ENCODE measurements at places on chromosomes 4 and X. TPM values are rescaled to one million over a fixed set of nuclear protein-coding genes. Genes with fewer than 3 reads are reported as not detected.
A peak's percentile ranks its signal among the peaks of the same experiment; 100 is the strongest.

SPANXC gene
- not detected for total RNA-seq

CFAP299 gene
- total RNA-seq: not detected

ZNF630 gene
- total RNA-seq: 2.6 TPM

GRCh38 chr4:73387552-73387951 lies 16.5 kb upstream of the ALB start:
- no peak for DNase-seq
- H3K27ac ChIP-seq: no peak overlapping the region
- no peaks in the 10 kb centered on the region for H3K4me1 ChIP-seq
- H3K4me3 ChIP-seq: no peak overlapping the region

GRCh38 chr4:147683188-147683591 lies 773 bp downstream of the PRMT9 start:
- no peak for DNase-seq
- H3K36me3 ChIP-seq: peaks cover 23% of the 10 kb centered on the region
- peak overlapping the region; percentile 59 for H3K27ac ChIP-seq
- H3K27me3 ChIP-seq: no peaks in the 10 kb centered on the region

DNA sequence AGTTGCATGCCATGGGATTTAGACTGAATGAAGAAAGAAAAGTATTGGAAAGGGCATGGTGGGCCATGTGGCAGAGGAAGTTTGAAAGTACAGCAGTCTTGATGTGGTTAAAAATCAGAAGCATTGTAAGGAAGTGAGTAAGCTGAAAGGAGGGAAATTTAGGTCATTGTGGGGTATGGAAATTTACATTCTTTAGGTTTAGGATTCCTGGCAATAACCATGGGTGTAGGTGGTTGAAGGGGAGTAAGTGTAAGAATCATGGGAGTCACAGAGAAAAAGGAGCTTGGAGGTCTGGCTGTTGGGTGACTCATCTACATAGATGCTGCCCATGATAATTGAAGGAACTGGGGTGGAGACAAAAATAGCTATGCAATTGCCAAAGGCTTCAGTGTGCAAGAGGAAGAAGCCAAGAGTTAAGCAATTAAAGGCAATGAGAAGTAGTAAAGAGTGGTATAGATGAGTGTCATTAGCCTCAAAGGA lies 243.8 kb upstream of the LDB2 start:
- no peaks in the 10 kb centered on the region for H3K4me1 ChIP-seq
- no peak overlapping the region for H3K4me3 ChIP-seq
- no peak overlapping the region for H3K27ac ChIP-seq
- no peaks in the 10 kb centered on the region for H3K36me3 ChIP-seq
- no peak for DNase-seq

DNA sequence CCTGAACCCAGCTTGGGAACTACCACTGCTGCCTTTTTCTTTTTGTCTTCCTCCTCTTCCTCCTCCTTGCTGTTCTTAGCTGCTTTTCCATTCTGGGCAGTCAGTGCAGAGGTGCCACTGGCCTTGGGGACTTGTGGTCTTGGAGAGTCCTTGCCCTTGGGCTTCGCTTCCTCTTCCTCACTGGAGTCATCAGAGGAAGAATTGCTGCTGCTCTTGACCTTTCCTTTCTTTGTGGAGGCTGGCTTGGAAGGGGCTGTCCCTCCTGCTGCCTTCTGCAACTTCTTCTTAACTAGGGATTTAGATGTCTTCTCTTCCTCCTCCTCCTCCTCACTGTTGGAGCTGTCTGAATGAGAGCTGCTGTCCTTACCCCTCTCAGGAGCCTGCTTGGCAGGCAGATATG lies 53.2 kb downstream of the FAM9B start:
- DNase-seq: no peak
- no peak overlapping the region for H3K27ac ChIP-seq
- H3K36me3 ChIP-seq: no peaks in the 10 kb centered on the region

DNA sequence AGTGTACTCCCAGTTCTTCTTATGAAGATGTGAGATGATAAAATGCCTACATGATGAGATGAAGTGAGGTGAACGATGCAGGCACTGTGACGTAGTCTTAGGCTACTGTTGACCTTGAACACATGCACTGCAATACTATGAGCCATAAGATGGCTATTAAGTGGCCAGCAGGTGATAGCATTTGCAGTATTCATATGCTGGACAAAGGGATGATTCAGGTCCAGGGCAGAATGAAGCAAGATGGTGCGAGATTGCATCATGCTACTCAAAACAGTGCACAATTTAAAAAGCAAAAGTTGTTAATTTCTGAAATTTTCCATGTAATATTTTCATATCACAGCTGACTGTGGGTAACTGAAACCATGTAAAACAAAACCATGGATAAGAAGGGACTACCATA lies 781.4 kb downstream of the PCDH18 start:
- H3K27ac ChIP-seq: no peak overlapping the region
- no peaks in the 10 kb centered on the region for H3K4me1 ChIP-seq
- no peaks in the 10 kb centered on the region for H3K27me3 ChIP-seq
- no peak overlapping the region for H3K4me3 ChIP-seq
- H3K36me3 ChIP-seq: no peaks in the 10 kb centered on the region

- H3K27me3 ChIP-seq: no peaks in the 10 kb centered on the region
- H3K4me1 ChIP-seq: peaks cover 9% of the 10 kb centered on the region
- no peak overlapping the region for H3K27ac ChIP-seq
- no peak for DNase-seq
- H3K36me3 ChIP-seq: no peaks in the 10 kb centered on the region
- H3K4me3 ChIP-seq: no peak overlapping the region
Measured at GRCh38 chr4:137754652-137755471, 222.6 kb upstream of the PCDH18 start.

- DNase-seq: no peak
- H3K36me3 ChIP-seq: peaks cover 6% of the 10 kb centered on the region
- no peaks in the 10 kb centered on the region for H3K4me1 ChIP-seq
- H3K27me3 ChIP-seq: no peaks in the 10 kb centered on the region
- no peak overlapping the region for H3K4me3 ChIP-seq
- no peak overlapping the region for H3K27ac ChIP-seq
Measured at GRCh38 chr4:37858872-37859271, 32.0 kb upstream of the TBC1D1 start.

DNA sequence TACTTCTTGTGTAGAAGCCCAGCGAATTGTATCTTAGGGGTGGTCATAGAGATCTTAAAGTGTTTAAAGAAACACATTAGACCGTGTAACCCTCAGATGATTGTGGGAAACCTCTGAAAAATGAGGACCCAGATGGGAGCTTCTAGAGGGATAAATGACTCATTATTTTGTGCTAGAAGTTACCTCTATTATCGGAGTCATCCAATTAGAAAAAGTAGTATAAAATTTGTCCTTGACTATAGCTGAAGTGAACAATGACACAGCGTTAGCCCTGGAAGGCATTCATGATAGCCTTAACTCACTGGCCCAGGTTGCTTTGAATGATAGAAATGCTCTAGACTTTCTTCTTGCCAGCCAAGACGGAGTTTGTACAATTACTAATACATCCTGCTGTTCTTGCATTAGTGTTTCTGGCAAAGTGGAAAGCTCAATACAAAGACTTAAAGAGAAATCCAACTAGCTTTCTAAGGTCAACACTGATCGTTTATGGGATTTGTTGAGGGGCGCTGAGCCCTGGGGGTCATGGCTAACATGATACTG lies 178.9 kb upstream of the VEGFC start:
- no peak for DNase-seq
- no peaks in the 10 kb centered on the region for H3K27me3 ChIP-seq
- no peak overlapping the region for H3K4me3 ChIP-seq
- no peaks in the 10 kb centered on the region for H3K36me3 ChIP-seq
- no peaks in the 10 kb centered on the region for H3K4me1 ChIP-seq

DNA sequence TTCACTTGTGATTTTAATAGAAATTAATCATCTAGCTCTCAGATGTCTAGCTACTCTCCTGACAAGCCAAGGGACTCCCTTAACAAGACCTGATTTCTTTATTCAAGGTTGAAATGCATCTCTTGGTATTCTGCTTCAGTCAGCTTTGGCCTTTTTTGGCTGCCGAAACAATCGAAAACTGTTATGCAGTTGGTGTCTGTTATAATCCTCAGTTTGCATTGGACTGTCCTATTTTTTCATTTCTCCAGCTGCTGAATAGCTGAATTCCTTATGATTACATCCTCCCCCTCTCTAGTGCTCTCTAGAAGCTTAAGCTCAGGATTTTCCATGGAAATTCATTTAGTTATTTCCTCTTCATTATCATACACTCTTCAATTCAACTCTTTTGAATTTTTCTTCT lies 177.2 kb downstream of the TRIML1 start:
- no peaks in the 10 kb centered on the region for H3K27me3 ChIP-seq
- H3K36me3 ChIP-seq: no peaks in the 10 kb centered on the region
- no peaks in the 10 kb centered on the region for H3K4me1 ChIP-seq
- no peak for DNase-seq
- no peak overlapping the region for H3K27ac ChIP-seq
